ENCODE measurements at places on chromosomes 1 and 21. TPM values are rescaled to one million over a fixed set of nuclear protein-coding genes. Genes with fewer than 3 reads are reported as not detected.

KRTAP10-9 gene
- not detected for total RNA-seq

CD52 gene
- total RNA-seq: not detected

SLAMF1 gene
- total RNA-seq: 0.16 TPM

RER1 gene
- total RNA-seq: 97.8 TPM

FLG2 gene
- not detected for total RNA-seq

MEX3A gene
- total RNA-seq: 0.18 TPM

TMED5 gene
- 64.8 TPM for total RNA-seq

AVPR1B gene
- not detected for total RNA-seq

LIN28A gene
- total RNA-seq: not detected

ADGRL2 gene
- 104 TPM for total RNA-seq

FLAD1 gene
- total RNA-seq: 24.9 TPM

LCE1D gene
- not detected for total RNA-seq

CYYR1 gene
- total RNA-seq: 1.6 TPM

NRDC gene
- 54.1 TPM for total RNA-seq

SF3B4 gene
- total RNA-seq: 14.3 TPM

GRHL3 gene
- not detected for total RNA-seq

MAP3K21 gene
- total RNA-seq: 0.65 TPM

TNFRSF1B gene
- total RNA-seq: 30.5 TPM

LRRC53 gene
- not detected for total RNA-seq

PADI6 gene
- not detected for total RNA-seq

DYNLT5 gene
- total RNA-seq: not detected
